NCI-H1105 (cell line): ENCODE measurements at places on chromosomes 6 and 20.

- DNase-seq: no peak
Observed at GRCh38 chr6:63716169-63716568, 80.6 kb downstream of the PHF3 start.

GRCh38 chr6:30685157-30686008 lies 1.1 kb downstream of the PPP1R18 start:
- no peak for DNase-seq

DNA sequence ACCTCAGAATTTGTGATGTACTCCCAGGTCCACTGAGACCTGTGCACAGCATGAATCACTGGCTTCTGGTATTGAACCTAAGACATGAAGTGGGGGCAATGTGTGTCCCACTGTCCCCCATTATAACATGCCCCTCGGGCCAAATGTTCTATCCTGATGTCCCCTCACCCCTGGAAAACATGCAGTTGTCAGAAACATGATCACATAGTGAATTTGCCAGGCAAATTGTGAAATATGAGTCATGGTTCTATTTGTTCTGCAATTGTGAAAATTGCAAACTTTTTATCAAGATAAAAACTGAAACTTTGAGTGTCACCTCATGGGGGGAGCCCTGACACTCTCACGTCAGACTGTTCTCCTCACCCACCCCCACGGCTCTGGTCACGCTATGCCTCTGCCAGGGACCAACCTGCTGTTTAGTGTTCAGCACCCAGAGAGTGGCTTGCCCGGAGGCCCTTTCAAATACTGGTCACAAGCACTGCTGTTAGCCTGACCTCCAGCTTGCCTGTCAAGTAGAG lies 305.3 kb downstream of the CLIC5 start:
- DNase-seq: no peak

DNA sequence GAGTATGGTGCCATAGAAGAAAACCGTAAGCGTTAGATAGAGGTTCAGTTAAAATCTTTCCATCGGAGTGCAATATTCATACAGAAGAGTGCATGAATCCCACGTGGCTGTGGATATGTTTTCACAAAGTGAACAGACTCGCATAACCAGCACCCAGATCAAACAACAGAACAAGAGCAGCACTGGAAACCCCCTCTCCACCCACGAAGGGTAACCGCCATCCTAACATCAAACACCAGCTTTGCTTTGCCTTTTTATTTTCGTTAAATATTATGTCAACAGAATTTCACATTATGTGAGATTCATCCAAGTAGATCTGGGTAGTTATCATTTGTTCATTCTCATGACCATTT lies 4.7 kb downstream of the GTSF1L start:
- DNase-seq: no peak

DNA sequence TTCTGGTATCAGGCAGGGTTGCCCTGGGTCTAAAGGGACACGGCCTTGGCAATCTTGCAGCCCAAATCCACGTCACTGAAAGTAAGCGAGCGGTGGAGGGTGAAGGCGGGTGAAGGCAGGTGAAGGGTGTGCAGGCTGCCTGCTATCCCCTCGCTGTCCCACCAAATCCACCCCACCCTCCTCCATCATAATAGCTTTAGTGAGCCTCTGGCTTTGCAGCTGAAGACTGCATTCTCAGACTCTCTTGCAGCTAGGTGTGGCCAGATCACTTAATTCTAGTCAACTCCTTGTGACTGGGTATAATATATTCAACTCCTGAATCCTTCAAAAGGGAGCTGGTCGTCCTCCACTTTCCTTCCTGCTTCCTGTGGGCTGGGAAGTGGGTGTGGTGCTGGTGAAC lies 126.7 kb upstream of the TRAF3IP2 start:
- DNase-seq: no peak

GRCh38 chr6:120392941-120393340 lies 941.3 kb downstream of the TBC1D32 start:
- DNase-seq: no peak

DNA sequence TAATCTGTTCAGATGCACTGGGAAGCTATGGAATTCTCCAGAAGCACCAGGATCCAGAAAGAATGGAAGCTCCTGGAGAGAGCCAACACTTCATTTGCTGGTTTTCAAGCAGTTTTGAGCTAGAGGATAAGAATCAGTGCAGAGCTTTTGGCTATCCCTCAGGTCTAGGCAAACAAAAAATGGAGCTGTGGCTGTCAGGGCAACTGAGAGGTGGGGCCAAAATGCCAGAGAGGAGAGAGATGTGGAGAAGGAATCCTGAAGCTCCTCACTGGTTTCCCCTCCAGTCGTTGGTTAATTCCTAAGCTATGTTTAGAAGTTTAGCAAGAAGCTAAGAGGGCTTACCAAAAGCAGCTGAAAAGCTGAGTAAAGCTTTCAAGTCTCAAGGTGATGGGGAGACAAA lies 294.2 kb upstream of the JARID2 start:
- no peak for DNase-seq

DNA sequence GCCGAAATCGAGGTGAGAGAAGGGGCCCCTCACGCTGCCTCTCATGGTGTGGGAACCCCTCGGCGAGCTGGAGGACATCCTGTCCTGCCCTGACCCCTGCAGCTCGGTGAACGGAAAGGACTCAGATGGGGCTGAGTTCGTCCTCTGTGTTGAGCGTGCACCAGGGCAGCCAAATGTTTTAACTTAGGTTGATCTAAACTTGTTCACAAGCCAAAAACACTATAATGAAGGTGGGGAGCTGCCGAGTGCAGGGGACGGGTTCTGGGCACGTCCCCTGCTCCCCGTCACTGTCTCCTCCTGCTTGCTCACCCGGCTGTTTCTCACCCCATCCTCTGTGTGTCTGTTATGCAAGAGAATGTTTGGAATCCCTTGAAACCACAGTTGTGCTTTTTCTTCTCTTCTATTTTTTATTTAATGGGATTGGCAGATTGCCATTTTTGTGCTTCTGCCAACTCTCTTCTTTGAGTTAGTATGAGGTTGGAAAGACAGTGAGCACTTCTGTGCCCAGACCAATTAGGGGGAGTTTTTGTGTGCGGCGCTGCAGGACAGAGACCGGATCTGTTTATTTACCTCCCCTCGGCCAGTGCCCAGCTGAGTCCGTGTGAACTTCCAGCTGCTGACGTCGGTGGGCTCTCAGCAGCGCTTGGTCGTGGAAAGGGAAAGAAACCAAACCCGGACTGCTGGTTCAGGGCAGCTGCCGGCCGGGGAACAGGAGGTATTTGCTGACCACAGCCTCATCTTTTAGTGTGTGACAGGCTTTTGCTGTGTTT lies 158.1 kb downstream of the DTNBP1 start:
- peak; percentile 86 for DNase-seq

GRCh38 chr20:20317195-20317594 lies 50.7 kb upstream of the INSM1 start:
- DNase-seq: no peak

DNA sequence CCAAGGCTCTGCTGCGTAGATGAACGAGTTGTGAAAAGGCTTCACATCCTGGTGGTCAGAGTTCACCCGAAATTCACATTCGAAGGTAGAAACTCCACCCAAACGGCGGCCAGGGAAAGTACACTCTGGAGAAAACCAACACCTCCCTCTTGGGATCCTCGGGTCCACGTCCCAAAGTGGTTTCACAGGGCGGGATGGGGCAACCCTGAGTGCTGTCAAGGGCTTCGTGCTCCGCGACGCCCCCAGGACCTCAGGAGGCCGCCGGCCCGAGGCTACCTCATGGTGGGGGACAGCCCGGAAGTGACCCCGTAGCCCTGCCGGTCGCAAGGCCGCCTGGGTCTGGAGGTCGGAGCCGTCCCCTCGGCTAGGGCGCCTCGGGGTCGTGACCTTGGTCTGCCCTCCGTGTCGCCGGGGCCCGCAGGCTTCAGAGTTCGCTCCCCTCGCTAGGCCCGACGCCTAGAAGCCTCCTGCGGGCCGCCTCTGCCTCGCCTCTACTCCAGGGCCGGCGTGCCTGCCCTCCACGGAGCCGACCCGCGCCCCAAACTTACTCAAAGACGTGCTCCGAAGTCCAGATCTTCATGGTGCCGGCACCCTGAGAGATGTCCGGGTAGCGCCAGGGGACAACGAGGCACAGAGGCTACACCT lies at the start of gene PRELID3B:
PRELID3B (minus strand) TSS at position 636 of the 645 bp plus-strand sequence; CDS start at position 580, 56 bp downstream.
- DNase-seq: no peak

DNA sequence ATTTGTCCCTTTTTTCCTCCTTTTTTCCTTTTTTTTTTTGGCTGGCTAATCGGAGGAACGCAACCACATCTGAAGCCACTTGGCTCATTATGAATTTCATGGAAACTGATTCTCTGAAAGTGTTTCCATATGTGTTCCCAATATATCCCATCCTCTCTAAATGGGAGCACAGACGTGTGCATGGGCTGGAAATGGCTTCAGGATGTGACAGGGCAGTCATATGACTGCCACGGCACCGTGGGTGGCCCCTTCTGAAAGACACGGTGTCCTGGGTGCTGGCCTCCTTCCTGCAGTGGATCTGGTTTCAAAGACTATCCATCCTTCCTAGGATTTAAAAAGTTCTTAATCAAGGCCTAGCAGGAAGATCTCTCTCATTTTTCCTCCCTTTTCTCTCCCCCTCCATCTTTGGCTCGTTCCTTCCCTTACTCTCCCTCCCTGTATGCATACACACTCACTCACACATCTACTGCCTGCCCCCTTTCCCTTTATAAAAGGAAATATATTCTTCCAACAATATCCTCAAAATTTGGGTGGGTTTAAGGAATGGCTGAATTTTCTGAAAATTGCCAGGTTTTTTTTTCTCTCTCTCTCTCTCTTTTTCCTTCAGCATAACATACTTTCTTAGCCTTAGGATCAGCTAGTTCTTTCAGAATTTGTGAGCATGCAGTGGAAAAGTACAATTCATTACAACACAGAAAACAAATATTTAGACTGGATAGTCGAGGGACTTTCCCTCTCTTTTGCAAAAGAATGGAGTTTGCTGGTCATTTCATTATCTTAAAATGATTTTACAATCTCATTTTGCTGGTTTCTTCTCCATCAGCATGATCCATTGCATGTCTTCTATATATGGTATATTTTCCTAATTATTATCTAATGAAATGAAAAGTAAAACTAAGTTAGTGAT lies 161.2 kb upstream of the SUPT3H start:
- DNase-seq: no peak

DNA sequence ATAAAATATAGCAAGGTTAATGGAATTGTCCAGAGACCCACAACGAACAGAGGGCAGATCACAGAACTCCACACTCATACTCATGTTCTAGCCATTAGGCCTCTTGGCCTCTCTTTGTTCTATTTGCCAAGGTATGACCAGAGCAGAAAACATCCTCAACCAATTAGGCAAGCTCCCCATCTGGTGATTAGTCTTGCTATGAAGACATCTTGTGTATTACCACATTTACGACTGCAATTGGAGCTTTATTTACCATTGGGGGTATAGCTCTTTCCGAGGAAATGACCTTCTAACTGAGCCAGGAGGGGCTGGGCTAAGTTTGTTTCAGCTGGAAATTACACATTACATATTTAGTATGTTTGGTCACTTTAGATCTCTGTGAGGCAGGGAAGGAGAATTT lies 593.9 kb downstream of the CD109 start:
- no peak for DNase-seq

GRCh38 chr6:47161176-47161687 lies 119.1 kb upstream of the ADGRF1 start:
- no peak for DNase-seq

GRCh38 chr6:42260396-42260888 lies 42.8 kb upstream of the MRPS10 start:
- DNase-seq: no peak

- no peak for DNase-seq
Observed at GRCh38 chr6:63517221-63517620, 55.1 kb upstream of the LOC128125822 start.

DNA sequence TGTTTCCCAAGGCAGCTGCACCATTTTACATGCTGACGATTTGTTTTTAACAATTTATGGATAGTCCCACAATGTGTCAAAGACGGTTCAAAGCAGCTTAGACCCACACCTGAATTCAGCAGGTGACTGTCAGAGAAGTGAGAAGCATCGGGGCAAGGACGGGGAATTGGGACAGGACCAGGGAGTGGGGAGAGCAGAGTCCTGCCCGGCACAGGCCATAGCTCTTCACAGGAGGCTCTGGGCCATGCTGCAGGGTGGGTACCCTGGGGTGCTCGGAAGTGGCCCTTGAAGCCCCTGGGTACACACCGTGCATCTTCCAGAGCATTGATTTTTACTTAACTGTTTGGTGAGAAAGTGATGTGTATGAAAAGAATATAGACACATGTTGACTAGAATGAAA lies 33.2 kb upstream of the PHACTR3 start:
- no peak for DNase-seq

- no peak for DNase-seq
Observed at GRCh38 chr6:11428895-11429294, 108.7 kb upstream of the TMEM170B start.

DNA sequence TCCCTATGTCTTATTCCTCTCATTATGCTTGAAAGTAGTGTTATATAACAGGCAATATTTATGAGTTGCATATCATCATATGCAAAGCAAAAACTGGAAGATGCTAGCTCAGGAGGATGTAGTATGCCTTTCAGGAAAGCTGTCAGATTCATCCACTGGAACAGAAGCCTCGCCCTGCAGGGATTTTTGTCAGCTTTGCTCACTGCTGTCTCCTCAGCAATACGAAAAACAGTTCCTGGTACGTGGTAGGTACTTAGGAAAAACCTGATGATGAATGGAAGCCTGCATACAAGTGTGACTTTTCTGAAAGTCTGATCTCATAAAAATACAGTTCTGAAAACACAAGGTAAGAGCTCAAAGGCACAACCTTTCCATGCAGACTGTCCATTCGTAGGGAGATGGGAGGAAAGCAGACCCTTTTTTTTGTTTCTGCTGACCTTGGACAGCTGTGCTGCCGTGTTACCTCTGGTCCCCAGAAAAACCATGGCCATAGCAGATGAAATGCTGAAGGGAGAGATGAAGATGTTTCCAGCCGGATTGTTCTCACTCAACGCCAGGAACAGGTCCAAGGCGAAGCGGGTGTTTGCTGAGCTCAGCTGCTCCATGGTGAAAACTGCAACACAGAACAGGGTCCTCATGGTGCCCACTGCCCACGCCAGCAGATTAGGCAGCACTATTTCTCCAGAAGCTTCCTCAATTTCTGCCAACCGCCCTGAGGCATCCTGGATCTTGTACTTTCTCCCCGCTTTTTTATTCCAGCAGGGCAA lies 1.5 kb downstream of the SERPINB1 start:
- DNase-seq: no peak

DNA sequence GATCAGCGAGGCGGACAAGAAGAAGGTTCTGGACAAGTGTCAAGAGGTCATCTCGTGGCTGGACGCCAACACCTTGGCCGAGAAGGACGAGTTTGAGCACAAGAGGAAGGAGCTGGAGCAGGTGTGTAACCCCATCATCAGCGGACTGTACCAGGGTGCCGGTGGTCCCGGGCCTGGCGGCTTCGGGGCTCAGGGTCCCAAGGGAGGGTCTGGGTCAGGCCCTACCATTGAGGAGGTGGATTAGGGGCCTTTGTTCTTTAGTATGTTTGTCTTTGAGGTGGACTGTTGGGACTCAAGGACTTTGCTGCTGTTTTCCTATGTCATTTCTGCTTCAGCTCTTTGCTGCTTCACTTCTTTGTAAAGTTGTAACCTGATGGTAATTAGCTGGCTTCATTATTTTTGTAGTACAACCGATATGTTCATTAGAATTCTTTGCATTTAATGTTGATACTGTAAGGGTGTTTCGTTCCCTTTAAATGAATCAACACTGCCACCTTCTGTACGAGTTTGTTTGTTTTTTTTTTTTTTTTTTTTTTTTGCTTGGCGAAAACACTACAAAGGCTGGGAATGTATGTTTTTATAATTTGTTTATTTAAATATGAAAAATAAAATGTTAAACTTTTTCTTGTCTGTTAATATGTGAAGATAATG lies 2.2 kb downstream of the HSPA1B start:
- peak; percentile 37 for DNase-seq
